Gastrocnemius medialis (tissue), 4 donors: ENCODE measurements at places on chromosomes 3 and 15. TPM values are rescaled to one million over a fixed set of nuclear protein-coding genes. Genes with fewer than 3 reads are reported as not detected.
A peak's percentile ranks its signal among the peaks of the same experiment; 100 is the strongest.

- DNase-seq, result no peak
Measured at GRCh38 chr15:61195116-61196002, 33.7 kb downstream of the RORA start.

GRCh38 chr3:43405888-43406642, 119.7 kb downstream of the SNRK start:
- DNase-seq, result peak; percentile 81

- no peak for DNase-seq
Measured at GRCh38 chr3:164673738-164674137, 404.6 kb downstream of the SI start.

DNA sequence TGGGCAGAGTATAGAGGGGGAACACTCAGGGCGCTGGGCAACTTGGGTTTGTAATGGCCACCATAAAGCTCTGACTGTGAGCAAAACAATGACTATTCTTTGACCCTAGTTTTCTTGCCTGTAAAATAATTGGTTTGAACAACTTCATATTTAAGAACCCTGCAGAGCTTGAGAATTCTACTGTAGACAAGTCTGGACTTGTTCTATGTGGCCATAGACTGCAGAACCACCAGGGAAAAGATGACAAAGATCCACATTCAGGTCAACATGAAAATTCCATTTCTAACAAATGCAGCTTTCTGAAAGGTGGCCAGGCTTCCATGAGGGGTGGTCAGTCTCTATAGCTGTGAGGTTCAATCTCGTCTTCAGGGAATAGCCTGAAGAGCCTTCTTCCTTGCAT, 239.4 kb upstream of the LRRN1 start:
- no peak for DNase-seq

DNA sequence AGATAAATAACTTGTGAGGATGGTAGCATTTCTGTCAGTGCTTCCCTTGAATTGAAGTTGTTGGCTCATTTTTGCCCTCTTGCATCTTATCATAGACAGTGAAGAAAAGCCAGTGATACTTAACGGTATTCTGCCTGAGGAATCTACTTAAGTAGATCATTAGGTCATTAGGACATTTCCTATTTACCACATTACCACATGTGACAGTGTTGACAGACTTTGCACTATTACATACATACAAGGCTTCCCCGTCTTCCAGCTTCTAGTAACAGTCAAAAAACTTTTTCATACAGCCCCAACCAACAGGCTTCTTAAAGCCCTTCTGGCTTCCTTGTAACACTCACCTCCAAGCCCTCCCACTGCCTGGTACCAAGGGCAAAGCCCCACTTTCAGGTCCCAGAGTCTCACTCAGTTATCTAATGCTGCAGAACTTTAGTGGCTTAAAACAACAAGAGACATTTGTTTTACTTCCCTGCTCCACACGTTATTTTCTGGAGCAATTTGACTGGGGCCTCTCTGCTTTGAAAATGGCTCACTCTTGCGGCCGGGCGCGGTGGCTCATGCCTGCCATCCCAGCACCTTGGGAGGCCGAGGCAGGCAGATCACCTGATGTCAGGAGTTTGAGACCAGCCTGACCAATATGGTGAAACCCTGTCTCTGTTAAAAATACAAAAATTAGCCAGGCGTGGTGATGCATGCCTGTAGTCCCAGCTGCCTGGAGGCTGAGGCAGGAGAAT, 40.0 kb downstream of the ASB7 start:
- no peak for DNase-seq

DNA sequence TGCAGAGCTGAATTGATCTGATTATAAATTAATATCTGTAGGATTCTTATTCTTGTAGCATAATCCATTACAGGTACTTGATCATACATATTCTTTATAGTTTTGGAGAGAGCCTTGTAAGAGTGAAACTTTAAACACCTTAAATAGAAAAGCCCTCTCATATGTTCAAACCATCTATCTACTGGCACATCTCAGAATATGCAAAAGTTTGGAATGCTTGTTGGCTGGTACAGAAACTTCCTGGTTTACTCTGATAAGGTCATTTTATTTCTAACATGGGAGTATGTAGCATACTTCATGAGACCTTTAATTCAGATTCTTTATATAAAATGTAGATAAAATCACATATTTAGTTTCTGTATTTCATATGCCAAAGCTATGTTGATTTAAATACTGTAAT, 21.9 kb upstream of the SELENOT start:
- DNase-seq, result no peak

DNA sequence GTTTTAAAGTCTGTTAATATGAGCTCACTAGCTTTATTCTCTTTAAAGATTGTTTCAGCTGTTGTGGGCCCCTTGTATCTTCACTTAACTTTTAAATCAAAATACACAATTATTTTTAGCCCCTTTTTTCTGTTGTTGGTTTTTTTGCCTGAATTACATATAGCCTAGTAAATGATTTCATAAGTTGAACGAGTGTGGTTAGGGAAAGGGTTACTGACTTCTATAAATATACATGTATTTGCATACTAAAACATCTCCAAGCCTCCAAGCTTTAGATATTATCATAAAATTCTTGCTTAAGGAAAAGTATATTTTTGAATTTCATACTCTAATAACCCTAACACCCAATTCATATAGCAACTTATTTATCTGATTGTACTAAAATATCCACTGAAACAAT, 73.2 kb upstream of the ARL6 start:
- DNase-seq, result no peak

- DNase-seq, result no peak
Measured at GRCh38 chr15:62240121-62241096, 75.3 kb upstream of the C2CD4B start.

Gene CD96
- not detected for total RNA-seq
